ENCODE measurements at places on chromosomes 12 and 14.

- DNase-seq: no peak
Observed at GRCh38 chr12:111557271-111558106, 41.6 kb downstream of the ATXN2 start.

DNA sequence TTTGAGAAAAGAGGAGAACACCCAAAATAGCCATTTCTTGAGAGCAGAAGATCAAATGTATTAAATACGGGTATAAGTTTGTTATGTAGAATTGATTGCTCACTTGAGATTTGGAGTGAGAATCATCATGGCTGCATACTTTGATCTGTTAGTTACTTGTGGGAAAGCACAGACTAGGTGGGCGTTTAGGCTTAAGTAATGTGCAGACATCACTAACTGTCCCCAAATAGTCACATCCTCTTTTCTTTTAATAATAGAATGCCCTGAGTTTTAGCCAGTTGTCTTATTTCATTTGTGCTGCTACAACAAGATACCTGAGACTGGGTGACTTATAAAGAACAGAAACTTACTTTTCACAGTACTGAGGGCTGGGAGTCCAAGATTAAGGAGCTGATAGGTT, 14.3 kb upstream of the GTF2A1 start:
- DNase-seq: no peak

- no peak for DNase-seq
Observed at GRCh38 chr12:27342536-27342935, 9.9 kb downstream of the BMAL2 start.

- no peak for DNase-seq
Observed at GRCh38 chr12:52137746-52138145, 54.1 kb downstream of the KRT80 start.

GRCh38 chr12:92108651-92109050, 37.0 kb downstream of the BTG1 start:
- peak; percentile 55 for DNase-seq

DNA sequence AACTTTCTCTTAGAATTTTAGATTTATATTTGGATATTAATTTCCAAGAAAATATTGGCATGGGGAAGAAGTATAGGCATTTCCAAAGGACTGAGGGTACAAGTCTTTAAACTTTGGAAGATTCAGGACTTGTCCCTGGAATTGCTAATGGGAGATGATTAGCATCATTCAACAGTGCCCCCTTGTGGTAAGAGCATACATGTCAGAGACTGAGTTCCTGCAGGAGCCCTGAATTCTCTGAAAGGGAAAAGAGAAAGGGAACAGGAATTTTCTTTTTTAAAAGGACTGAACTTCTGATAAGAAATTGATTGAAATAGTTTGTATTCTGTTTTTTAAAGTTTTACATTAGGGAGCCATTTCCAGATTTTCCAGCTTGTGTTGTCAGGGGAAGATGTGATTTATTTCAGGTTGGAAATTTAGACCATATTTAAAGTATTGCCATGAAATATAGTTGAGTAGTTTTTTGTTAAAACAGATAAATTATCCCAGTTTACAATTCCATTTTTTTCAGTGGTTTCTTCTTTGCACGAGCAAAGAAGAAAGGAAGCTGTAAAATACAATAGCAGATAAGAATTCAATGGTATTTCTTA, 44.0 kb upstream of the REP15 start:
- DNase-seq: peak; percentile 86

- no peak for DNase-seq
Observed at GRCh38 chr14:90999299-90999698, 61.1 kb downstream of the RPS6KA5 start.

DNA sequence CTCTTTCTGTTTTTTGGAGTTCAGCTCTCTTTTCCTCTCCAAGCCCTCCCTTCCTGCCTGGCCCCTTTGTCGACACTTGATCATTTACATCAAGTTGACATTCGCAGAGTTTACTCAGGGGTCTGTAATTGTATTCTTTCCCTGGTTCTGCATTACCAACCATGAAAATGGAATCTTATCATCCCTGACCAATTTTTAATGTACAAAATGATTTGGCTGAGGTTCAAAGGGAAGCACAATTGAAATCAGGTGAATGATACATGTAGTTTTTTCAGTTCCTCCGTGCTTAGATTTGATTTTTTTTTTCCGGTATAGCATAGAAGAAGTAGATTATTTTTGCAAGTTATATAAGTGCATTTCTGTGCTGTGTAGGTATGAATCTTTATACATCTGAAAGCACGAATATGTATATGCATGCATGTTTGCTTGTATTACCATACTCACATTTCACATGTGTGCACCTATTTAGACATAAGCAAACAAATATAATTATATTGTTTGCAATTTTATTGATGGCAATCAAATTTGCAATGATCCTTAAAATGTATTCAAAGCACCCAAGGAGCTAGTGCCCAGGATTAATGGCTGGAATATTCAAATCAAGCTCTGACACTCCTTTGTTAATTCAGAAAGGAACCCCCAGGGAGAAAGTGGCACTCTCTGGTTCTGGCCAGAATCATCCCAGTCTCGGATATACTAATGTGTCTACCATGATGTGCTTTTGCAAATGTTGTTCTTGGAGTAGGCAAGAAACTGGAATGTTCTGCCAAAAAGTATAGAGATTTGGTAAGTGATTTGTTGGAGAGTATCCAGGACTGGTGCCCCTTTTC, 189.3 kb downstream of the VRK1 start:
- DNase-seq: no peak

GRCh38 chr14:90409209-90409730, 12.4 kb downstream of the CALM1 start:
- no peak for DNase-seq

DNA sequence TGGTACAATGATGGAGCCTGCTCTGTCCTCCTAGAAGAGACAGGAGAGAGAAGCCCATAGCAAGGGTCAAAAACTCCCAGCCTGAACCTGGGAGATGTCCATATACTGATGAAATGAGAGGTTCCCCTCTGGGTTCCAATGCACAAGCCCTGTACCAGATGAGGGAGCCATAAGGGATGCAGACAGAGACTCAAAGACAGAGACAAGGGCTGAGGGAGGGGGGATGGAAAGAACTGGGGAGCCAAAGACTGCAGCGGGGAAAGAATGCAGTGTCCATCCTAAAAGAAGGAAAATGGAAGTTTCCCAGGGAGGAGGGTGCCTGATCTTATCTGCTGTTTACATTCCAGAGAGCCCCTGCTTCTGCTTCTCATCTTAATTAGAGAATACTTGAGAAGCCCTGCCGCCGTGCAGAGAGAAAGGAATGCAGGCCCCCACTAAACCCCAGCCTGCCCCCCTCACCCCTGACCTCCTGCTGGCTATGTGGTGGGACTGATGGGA, 27.7 kb downstream of the KRT18 start:
- no peak for DNase-seq

GRCh38 chr14:99674776-99675381, 9.2 kb upstream of the CYP46A1 start:
- no peak for DNase-seq

DNA sequence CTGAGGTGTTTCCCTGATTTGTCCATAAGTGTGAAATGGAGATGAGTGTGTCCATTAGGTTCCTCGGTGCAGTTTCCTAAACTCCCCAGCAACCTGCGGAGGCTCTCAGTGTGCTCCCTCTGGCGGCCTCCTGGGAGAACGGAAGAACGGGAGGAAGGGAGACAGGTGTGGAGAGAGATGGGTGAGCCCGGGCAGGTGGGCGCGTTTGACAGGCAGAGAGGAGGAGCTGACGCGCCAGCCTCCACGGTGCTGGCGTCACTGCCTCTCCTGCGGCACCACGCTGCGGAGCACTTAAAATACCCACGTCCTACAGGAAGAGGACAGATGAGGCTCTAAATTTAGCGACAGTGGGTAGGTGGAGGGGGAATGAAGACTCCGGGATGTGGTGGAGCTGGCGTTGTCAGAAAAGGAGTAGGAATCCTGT, 26.8 kb upstream of the PEX5 start:
- DNase-seq: peak; percentile 53

GRCh38 chr12:110661337-110661972, 27.5 kb downstream of the HVCN1 start:
- peak; percentile 65 for DNase-seq

GRCh38 chr12:110371408-110372055, 32.0 kb downstream of the ANAPC7 start:
- DNase-seq: no peak
